ENCODE measurements at places on chromosomes 4 and X. TPM values are rescaled to one million over a fixed set of nuclear protein-coding genes. Genes with fewer than 3 reads are reported as not detected.

The CHRDL1 gene
- total RNA-seq = 8.6 TPM

The ARX gene
- total RNA-seq = 2.7 TPM

The FGFBP2 gene
- not detected for total RNA-seq

The TCEAL6 gene
- total RNA-seq = not detected

The PPP2R2C gene
- total RNA-seq = 0.05 TPM

The WDR17 gene
- 2.5 TPM for total RNA-seq
